ENCODE measurements at places on chromosomes 7 and 10. TPM values are rescaled to one million over a fixed set of nuclear protein-coding genes. Genes with fewer than 3 reads are reported as not detected.

The ABCF2 gene
- total RNA-seq = 34.3 TPM

DNA sequence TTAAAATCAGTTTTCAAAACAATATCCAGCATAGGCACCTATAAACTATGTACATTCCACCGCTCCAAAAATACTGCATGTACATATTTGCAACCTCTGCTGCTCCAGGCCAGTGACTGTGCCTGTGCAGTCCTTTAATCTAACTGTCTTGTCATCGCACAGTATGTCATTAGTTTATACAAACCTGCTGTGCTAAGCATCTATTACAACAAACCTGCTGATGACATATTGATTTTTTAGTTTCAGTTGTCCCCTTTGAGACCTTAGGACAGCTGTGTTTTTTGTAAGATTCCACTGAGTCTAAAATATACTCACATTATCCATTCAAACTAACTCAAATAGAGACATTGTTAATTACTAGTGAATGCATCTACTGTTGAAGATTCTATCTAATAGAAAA, 33.1 kb downstream of the SEMA3C start:
- DNase-seq = no peak

GRCh38 chr10:14879124-14879927, 660 bp downstream of the SUV39H2 start:
- no peak for DNase-seq

- no peak for DNase-seq
Measured at GRCh38 chr10:71494980-71495381, 98.3 kb downstream of the CDH23 start.

DNA sequence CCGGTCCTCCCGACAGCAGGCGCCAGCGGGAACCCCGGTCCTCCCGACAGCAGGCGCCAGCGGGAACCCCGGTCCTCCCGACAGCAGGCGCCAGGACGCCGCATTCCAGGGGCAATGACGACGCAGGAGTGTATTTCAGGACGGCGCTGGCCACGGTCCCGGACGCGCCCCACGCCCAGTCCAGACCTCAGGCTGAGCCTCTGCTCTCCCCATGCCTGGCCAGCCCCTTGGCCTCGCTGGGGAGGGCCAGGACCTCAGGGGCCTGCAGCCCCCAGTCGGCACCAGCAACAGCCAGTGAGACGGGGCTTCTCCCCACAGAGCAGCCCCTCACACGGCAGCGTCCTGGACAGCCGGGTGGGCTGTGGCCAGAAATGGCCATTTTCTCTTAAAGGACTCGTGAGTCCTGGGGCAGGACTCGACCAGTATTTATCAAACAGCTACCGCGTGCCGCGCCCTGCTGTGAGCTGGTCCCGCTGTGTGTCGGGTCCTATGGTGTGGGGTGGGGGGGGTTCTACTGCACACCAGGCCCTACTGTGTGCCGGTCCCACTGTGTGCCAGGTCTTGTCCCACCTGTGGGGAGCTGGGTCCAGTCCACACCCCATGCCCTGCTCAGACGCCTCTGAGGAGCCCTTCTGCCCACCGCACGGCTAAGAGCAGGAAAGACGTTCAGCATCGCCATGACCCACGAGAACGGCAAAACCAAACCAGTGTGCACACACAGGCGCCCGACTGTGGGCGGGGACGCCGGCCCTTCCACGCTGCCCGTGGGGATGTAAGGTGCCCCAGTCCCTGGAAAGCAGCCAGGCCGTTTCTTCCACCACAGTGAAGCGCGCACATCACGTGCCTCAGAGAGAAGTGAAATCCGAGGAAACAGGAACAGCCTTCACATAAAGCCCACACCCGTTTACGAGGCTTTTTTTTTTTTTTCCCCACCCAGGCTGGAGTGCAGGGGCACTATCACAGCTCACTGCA, 33.3 kb downstream of the GET4 start:
- peak; percentile 42 for DNase-seq

GRCh38 chr7:148697256-148698006, 1.3 kb upstream of the CUL1 start:
- no peak for DNase-seq

DNA sequence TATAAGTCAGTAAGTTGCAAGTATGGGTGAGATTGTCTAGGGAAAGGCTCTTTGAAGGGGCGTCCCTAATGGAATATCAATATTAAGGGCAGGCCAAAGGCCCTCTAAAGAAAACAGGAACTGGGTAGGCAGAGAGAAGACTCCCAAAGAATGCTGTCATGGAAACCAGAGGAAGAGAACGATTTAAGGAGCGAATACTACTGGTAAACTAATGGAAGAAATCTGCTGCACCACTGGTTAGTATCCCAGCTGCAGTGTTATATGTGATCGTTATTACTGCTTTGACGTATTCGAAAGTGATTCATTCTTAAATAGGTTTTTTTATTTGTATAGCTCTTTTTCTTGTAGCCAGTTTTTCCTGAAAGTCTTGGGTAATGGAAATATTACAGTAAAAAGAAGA, 1.3 kb downstream of the CASP2 start:
- no peak for DNase-seq

DNA sequence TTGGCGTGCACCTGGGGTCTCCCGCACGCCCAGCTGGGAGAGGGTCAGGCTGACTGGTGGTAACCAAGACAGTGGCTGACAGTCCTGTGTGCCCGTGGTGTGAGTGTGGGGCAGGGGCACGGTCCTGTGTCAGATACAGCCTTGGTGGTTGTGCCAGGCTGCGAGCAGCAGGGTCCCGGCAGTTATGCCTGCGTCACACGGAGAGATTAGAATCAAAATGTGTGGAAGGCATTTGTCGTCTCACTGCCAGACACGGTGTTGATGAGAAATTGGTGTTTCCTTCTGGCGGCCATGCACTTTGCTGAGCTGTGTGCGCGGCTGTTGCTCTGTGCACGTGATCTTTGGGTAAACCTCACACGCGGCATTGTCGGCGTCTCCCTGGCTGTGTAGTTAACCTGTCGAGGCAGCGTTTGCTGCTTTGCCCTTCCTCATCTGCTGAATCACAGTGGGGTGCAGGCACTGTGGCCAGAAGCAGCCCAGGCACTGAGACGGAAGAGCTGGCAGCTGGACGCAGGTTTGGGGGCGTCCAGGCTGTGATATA, 87.7 kb downstream of the NKX6-2 start:
- no peak for DNase-seq

- peak; percentile 78 for DNase-seq
Measured at GRCh38 chr10:128047351-128047750, 78.9 kb downstream of the MKI67 start.

The C10orf67 gene
- 0.11 TPM for total RNA-seq

DNA sequence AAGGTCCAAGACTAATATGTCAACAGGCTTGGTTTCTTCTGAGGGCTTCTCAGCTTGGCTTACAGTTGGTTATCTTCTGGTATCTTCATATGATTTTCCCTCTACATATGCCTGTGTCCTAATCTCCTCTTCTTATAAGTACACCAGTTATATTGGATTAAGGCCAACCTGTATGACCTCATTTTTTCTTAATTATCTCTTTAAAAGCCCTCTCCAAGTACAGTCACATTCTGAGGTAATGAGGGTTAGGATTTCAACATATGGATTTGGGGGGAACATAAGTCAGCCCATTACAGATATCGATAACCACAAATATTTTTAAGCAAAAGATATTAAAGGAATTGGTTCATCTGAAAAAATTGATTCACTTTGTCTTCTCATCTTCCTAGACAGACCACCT, 49.2 kb downstream of the IQUB start:
- no peak for DNase-seq

DNA sequence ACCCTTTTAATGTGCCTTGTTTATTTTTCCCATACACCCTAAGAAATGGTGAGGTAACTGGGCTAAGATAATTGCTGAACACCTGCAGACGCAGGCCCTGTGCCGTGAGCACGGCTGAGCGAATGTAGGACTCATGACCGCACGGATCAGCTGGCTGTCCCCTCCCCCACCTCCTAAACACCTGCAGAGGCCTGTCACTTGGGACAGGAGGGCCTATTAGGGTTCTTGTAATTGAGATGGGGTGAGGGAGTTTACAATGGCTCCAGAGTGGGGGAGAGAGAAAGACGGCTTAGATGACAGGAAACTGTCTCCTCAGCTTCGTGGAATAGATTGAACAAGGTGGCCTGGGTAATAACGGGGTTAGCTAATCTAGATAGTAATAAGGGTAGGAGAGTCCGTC, 291.7 kb upstream of the HABP2 start:
- no peak for DNase-seq

DNA sequence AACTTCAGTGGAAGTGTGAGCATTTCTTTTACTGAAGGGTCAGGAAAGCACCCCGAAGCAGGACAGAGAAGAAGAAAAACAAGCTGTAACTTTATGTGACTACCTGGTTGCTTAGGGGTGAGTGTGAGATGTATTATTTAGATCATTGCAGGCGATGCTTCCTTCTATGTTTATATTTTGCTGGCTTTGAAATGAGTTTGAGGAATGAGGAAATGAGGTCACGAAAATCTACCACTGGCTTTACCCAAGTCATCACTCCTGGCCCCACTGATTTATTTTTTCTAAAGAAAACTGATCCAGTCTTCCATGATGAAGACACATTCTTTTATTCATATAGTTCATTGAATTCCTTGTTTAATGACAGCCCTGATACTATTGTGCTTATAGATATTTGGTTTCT, 716.6 kb upstream of the FZD8 start:
- DNase-seq = no peak

DNA sequence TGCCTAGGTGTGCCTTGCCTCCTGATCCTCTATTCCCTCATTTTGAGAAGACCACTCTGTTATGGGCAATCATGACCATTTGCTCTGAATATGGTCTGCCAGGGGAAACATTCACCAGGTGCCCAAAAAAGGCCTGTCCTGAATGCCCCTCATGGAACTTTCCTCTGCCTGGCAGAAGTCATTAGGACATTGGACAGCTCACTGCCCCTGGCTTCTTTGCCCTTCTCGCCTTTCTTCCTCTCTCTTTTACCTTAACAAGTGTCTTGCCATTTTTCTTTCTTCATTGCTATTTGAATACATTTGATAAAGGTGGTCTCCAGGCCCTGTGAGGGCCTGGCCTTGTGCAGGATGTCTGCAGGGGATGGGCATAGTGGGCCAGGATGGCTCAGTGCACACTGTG, 20.3 kb downstream of the MBL2 start:
- DNase-seq = no peak

- DNase-seq = no peak
Measured at GRCh38 chr10:88804083-88804812, 1.7 kb downstream of the LIPM start.

DNA sequence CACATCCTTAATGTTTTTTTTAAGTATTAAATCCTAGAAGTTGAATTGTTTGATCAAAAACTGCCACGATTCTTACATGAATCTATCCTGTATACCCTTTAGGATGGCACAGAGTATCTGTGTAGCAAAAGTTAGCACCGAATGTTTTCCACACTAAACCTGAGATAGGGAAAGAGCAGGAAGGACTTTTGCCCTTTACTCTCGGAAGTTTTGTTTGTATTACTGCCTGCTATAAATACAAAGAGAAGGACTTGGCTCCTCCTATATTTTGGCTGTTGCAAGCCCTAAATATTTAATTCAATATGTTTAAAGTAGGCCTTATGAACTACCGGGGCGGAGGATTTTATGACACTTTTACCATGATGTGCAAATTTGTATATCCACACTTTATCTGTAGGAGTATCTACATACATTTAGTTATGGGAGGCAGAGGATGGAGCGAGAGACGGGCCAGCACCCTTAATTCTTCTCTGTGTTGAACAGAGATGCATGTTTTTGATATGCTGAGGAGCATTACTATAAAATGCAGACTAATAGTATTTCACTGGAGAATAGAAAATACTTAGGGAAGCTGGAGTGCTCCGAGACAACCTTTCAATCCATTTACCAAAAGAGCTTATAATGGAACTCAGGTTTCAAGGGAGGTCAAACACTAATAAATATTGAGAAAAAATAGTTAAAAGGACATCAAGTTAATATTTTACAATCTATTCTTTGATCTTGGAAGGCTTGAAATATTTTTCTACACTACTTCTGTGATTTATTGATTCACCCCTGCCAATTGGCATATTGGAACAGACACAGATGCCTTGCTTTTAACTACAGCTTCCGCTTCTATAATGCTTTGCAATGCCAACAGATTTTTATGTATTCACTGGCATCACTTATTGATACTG, 97.4 kb downstream of the CHN2 start:
- DNase-seq = no peak

DNA sequence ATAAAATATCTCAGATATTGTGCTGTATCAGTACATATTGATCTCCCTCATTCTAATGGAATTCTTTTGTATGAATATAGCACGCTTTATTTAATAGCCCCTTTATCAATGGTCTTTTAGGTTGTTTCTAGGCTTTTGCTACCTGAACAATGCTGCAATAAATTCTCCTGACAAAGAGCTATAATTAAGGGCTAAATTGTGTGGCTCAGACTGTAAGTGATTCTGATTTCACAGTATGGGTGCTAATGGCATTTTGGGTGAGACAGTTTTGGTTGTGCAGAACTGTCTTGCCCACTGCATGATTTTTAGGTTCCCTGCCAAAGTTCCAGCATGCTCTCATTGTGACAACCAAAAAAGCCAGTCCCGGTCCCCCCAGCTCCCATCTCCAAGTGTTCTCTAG, 363.2 kb downstream of the REEP3 start:
- DNase-seq = no peak

GRCh38 chr7:101373812-101374614, 11.3 kb downstream of the COL26A1 start:
- DNase-seq = no peak

The INSYN2A gene
- not detected for total RNA-seq

- DNase-seq = peak; percentile 22
Measured at GRCh38 chr7:41731493-41732435, 28.9 kb upstream of the INHBA start.

DNA sequence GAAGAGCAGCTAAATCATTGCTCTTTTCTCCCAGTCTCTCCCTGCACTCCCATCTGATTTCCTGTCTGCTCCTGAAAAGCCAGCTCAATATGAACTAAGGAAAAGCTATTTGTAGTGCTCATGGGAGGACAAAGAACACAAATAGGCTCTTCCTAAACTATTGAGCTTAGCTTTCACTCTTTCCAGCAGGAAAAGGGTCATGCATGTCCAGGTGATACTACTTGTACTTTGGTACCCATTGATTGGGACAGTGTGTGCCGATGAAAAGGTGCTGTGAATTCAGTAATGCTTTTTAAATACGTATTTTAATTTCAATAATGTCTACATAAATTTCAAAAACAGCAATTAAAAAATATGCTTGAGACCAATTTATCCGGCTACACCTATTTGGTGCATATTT, 37.5 kb upstream of the ATXN7L1 start:
- no peak for DNase-seq

The FKBP6 gene
- total RNA-seq = not detected

The ADCY1 gene
- 22.9 TPM for total RNA-seq

The CLDN15 gene
- total RNA-seq = 2.7 TPM

- no peak for DNase-seq
Measured at GRCh38 chr7:100823140-100823525, 4.2 kb downstream of the EPHB4 start.

GRCh38 chr7:33425395-33425794, 296.0 kb downstream of the BBS9 start:
- no peak for DNase-seq

- DNase-seq = no peak
Measured at GRCh38 chr10:35442028-35442427, 105.7 kb downstream of the CCNY start.

The ACTL6B gene
- total RNA-seq = not detected

GRCh38 chr10:110778211-110778610, 93.5 kb upstream of the PDCD4 start:
- no peak for DNase-seq

- peak; percentile 58 for DNase-seq
Measured at GRCh38 chr7:11343818-11344413, 370.2 kb downstream of the PHF14 start.
